ENCODE measurements at places on chromosomes 5 and 9.

- no peak for DNase-seq
Measured at GRCh38 chr5:79069488-79070349, at the start of the genes BHMT2 and DMGDH. Gene BHMT2, plus strand, starts transcription at chr5:79069767. Its CDS starts 16 bp downstream, at chr5:79069783. Gene DMGDH, minus strand, starts transcription at chr5:79069674. Its CDS starts 54 bp downstream, at chr5:79069620.

DNA sequence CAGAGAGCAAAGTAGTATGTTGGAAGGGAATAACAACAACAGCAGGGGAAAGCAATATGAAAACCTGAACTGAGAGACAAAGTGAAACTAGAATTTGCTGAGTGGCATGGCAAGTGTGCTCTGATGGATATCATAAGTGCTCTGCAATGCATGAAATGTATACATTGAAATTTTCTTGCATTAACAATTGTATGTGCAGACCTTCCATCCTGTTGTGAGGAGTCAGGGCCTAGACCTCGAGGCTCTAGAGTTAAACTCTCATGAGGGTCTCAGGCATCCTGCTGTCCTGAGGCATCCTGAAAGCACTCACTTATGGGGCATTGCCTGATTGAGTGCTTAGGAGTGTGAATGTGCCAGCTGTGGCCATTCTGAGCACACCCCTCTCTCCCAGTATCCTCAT, 1.1 kb downstream of the ECM2 start:
- DNase-seq = no peak

DNA sequence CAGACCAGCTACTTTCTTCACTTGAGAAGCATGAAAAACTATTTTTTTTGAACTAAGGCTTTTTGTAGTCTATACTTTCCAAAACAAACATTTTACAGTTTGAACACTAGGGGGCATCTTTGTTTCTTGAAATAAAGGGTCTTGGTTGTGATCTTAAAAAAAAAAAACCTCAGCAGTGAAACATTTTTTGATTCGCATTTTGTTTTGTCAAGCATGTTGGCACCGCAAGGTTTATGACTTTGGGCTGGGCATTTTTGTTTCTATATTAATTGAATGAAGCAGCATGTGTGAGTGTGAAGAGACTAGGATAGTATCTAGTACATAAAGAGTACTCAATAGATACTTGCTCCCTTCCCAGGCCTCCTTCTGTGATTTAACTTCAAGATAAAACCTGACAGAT, 31.6 kb upstream of the ACOT12 start:
- DNase-seq = no peak

DNA sequence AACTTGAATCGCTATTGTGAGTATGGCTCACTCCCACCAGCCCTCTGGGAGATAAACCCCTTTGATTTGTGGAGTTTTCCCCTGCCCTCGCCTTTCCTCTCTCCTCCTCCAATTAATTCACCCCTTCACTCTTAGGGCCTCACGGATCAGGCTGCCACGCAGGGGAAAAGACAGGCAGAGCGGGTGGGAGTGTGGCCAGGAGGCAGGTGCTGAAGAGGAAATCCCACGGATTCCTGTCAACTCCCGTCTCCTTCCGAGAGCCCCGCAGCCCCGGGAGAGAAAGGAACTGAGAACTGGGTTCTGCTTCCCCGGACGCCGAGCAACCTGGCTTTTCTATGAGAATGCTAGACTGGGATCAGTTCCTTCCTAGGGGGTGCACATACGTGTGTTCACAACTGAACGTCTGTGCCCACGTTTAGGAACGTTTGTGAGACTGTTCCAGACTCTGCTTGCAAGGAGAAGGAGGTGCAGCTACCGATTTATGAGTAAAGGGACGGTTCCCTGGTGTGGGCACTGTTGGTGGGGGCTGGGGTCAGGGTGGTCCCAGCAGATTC, 314.5 kb upstream of the TLE4 start:
- DNase-seq = no peak

- DNase-seq = no peak
Measured at GRCh38 chr5:178557416-178557815, 32.8 kb downstream of the COL23A1 start.

DNA sequence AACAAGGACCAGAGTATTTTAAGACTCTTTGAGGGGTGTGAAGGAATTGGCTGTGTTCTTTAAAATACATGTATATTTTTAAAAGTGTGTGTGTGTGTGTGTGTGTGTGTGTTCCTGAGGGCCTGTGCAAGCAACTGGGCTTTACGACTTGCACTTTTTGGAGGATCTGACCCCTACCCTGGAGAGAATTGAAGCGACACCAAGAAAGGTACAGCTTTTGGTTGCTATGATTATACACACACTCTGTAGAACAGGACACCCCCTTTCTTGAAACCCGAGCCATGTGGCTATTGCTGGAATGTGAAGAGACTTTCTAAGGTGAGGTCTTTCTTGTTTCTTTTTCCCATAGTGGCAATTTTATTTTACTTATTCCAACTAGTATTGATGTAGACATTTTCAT, 988 bp downstream of the SHISAL2B start:
- DNase-seq = no peak

GRCh38 chr5:78508186-78508765, 140.3 kb downstream of the LHFPL2 start:
- DNase-seq = no peak

DNA sequence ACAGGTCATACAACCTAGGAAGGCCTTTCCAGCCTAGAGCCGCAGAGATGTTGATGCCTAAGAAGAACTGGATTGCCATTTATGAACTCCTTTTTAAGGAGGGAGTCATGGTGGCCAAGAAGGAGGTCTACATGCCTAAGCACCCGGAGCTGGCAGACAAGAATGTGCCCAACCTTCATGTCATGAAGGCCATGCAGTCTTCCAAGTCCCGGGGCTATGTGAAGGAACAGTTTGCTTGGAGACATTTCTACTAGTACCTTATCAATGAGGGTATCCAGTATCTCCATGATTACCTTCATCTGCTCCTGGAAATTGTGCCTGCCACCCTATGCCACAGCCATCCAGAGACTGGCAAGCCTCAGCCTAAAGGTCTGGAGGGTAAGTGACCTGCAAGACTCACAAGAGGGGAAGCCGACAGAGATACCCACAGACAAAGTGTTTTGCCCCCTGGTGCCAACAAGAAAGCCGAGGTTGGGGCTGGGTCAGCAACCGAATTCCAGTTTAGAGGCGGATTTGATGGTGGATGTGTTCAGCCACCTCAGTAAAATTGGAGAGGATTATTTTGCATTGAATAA, 11.2 kb upstream of the CDKN2AIPNL start:
- no peak for DNase-seq

- DNase-seq = no peak
Measured at GRCh38 chr5:39691993-39692392, 267.2 kb upstream of the DAB2 start.

DNA sequence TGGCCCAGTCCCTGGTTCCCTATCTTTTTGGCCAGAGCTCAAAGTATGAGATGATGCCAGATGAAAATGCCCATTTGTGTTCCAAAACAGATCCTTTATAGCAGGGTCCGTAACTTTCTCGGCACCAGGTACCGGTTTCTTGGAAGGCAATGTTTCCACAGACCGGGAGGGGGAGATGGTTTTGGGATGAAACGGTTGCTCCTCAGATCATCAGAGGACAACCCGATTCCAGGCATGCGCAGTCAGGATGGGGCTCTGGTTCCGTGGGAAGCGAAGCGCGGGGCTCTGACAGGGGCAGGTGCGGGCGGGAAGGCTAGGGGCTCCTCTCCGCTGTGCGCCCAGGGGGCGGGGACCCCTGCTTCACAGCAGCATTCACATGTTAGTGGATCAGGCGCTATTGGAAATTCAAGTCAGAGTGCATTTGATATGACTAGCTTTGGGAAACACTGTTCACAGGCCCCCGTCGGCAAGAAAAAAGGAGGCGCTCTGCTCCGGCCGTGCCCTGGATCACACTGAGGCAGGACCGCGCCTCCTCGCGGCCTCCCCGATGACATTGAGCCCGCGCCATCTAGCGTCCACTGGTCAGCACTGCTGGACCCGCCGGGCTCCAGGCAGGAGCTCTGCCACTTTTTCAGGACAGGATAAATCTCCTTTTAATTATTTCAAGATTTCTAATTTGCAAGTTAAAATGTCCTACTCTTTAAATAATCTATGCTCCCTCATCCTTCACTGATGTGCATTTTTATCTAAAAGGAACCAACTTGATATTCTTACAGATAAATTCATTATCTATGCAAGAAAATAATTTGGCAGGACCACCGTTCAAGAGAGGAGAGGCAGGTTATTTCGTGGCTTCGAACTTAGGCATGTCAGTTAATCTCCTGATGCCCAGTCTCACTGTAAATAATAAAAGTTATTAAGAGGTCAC, 190.0 kb downstream of the FANCC start:
- DNase-seq = peak; percentile 90

- no peak for DNase-seq
Measured at GRCh38 chr9:14812806-14813205, 90.3 kb upstream of the CER1 start.

DNA sequence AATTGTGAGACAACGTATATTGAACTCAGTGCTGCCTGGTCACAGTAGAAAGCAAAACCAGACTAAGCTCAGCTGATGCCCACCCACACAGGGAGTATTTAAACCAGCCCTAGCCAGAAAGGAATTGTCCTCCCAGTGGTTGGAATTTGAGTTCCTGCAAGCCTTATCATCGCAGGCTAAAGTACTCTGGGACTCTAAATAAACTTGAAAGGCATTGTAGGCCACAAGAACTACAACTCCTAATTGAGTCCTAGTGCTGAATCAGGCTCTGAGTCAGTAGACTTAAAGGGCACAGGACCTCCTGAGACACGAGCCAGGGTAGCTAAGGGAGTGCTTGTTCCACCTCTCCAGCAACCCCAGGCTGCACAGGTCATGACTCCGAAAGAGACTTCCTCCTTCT, 171.4 kb downstream of the MCTP1 start:
- no peak for DNase-seq

- no peak for DNase-seq
Measured at GRCh38 chr5:161258438-161258837, 288.1 kb downstream of the GABRB2 start.

DNA sequence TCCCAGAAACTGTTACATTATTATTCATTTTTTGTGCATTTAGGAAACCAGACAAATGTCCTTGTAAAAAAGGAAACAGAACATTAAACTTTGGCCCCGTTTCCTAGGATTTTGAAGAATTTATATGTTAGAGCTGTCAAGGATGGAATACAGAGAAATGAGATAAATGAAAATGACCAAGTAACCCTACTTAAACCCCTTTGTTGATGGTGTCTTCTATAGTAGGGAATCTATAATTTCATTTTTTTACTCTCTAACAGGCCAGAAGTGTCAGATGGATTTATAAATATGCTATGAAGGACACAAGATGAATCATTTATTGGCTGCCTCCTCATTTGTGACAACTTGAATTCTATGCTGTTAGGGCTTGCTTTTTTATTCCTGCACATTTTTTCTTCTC, 1047.1 kb downstream of the PTPRD start:
- no peak for DNase-seq

DNA sequence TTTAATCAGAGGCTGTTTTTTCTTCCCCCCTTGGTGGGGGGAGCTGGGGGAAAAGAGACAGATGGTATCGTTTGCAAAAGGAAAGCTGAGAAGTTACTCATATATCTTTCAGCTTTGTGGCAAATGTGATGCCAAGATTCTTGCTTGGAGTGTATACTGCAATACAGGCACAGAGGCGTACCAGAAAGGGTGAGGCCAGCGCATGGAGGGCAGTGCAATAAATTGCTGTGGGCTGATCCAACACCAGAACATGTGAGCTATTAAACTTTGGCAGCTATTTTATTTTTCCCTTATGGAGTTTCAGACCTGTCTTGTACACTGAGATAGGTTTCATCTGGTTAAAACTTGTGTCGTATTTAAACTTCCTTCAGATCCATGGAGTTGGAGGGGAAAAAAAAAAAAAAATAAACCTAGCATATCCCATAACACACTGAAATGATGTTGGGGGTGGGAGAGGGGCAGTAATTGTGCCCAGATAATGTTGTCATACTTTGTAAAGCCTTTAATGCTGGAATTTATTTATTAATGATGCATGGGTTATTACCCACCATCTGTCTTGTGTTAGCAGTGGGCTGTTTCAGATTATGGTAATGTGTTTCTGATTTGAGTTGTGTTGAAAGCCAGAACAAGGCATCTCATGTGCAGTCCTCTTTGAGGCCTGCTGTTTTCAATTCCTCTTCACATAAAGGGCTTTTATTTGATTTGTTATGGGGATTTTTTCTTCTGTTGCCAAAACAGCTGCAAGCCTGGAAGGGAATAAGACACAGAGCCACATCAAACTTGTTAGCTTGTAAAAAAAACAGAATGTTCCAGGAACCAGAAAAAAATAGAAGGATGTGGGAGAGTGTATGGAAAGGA, 891.3 kb downstream of the TLE1 start:
- peak; percentile 66 for DNase-seq

DNA sequence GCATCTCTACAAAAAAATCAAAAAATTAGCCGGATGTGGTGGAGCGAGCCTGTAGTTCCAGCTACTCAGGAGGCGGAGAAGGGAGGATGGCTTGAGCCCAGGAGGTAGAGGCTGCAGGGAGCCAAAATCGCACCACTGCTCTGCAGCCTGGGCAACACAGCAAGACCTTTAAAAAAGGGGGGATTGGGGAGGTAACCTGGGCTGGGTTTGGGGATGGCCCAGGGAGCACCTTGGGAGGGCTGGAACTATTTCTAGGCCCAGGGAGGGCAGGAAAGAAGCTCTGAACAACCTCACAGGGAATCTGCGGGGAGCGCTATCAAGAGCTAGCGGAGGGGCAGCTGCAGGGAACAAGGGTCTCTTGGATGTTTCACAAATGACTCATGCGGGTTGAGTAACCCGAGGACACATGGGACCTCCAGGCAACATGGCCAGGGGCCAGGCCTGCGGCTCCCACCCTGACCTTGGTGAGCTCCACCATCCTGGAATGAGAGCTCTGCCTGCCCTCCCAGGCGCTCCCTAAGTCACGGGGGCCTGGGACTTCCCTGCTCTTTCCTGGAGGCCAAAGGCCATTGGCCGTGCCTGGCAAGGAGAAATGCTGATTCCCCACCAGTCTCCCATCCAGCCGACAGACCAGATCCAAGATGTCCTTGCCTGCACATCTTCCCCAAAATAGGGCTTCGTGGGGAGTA, 23.4 kb downstream of the SARDH start:
- peak; percentile 90 for DNase-seq

DNA sequence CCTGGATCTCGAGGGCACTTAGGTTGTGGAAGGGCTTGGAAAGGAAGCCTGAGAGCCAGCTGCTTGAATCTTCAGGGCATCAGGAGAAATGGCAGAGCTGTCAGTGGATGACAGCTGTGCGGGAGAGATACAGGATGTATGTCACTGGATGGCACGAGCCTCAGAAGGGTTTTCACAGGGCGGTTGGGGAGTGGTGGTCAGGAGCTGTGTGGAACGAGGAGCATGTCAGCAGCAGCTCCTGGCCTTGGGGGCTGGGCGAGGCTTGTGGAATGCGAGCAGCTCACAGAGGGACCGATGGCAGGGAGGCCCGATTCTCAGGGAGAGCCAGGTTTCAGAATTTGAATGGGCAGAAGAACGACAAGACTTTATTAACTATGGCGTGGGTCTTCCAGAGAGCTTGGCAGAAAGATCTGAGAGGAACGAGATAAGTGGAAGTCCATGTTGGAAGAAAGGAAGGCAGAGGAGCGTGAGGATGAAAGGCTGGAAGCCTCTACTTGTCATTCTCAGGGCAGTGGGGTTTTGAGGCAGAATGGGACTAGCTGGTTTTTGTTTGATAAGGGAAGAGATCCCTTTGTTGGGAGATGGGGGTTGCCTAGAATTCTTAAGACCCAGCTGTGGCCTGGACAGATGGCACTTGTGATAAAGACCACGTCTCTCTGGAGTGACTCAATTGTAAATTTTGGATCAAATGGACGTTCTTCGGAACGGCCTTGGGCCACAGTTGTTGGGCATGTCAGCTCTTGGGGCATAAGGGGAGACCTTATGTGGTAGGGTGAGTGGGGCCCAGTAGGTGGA, 60.3 kb downstream of the SNX30 start:
- DNase-seq = no peak

GRCh38 chr9:87300915-87301314, 196.8 kb upstream of the DAPK1 start:
- DNase-seq = no peak
